ENCODE measurements at places on chromosomes 11 and 22.

DNA sequence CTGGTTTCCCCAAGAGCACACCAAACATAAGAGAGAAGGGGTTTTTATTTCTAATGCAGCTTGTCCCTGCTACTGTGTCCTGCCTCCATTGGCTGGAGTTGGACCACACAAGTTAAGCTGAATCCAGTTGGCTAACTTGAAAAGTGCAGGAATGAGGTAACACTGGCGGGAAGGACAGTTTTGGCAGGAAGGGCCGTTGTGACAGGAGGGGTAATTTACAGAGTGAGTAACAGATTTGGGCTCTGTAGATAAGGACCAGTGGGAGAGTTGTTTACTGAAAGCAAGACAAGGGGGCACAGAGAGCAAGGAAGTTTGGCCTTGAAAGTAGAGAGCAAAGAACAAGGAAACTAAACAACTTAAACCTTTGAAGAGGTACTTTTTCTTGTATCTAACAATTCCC lies 1623.3 kb upstream of the RAG2 start:
- no peak for DNase-seq

GRCh38 chr11:128341280-128342248 lies 245.8 kb downstream of the ETS1 start:
- DNase-seq = no peak

GRCh38 chr11:102184269-102184987 lies 74.2 kb downstream of the YAP1 start:
- DNase-seq = no peak

DNA sequence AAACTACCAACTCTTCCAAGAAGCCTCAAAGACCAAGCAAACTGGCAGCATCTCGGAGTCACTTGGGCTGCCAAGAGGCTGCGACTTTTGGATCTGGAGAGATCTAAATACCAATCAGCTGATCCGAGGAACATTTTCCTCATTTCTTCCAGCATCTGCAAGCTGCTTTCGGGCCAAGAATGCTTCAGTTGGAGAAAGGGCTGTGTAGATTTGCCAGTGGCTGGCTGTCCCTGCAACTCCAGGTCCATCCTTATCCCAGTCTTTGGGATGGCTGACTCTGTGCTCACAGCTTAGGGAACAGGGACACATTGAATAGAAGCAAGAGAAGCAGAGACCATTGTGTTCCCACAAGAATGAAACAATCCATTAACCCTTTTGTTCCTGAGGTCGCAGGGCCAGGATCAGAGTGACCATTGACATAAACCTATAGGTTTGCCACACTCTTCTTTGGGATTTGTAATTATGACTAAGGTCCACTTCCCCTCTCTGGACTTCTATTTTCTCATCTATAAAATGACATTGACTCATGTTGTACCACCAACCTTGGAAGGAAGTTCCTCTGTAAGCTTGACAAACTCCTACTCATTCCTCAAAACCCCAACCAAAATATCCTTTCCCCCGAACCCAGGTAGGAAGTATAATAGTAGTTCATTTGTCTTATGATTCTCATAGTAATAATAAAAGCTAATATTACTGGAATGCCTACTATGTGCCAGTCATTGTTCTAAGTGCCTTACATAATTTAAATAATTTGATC lies 340.8 kb downstream of the MN1 start:
- peak; percentile 80 for DNase-seq

GRCh38 chr11:7690648-7691047 lies 15.6 kb downstream of the OVCH2 start:
- DNase-seq = no peak

DNA sequence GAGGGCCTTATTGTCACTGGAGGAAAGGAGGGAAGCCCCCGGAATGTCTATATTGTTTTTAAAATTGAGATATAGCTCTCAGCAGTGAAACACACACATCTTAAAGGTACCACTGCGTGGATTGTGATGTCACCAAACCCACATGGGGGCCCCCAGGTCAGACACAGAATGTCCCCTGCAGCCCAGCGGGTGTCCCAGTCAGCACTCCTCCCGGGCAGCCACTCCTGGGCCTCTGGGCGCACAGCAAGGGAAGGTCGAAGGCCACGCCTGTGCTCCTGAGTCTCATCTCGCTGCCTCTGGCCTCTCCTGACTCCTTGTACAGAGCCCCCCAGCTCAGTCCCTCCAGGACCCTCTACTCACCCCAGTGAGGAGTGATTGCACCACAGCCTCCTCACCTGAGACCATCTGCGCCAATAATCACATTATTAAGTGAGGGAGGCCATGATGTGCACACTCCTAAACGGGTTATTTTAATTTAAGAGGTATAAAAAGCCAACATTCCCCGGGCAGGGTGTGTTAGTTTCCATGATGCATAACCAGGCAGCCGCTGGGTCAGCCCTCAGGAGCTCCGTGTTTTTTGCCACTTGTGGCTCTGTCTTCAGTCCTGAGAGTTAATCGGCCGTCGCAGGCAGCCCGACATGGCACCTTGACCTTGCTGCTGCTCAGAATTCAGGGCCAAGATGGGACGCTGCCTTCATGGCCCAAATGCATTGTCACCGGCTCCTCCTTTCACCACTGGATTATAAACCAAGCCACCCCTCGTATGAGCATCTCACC lies 1089.3 kb downstream of the BRD1 start:
- DNase-seq = no peak

DNA sequence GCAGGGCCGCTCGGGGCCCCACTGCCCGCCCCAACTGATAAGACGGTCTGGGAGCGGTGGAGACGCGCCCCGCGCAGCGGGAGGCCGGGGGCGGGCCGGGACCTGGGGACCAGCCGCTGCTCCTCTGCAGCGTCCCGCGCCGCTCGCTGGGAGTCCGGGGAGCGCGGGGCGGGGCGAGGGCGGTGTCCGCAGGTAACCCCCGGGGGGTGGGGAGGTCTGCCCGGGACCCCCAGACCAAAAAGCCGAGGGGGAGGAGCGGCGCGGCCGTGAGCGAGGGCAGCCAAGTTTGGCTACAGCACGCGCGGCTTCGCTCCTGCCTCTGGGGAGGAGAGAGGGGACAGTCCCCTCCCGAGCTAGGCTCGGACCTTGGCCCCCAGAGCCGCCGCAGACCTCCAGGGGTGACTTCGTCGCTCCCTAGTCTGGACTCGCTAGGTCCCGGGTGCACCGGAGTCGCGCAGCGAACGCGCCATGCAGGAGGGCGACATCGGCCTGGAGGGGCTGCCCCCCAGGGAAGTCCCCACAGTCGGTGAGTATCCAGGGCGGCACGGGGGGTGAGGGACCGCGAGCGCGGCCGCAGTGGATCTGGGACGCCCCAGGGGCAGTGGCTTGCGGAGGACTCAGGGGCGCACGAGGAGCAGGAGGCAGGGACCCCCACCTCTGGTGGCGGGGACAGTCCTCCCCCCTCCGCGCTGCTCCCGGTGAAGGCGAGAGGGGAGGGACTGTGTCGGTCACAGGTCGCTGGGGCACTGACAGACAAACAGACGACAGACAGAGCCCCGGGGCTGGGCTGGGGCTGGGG lies 92.3 kb upstream of the ANO1 start:
- DNase-seq = no peak

GRCh38 chr11:133215596-133216230 lies 316.6 kb downstream of the OPCML start:
- peak; percentile 1 for DNase-seq

GRCh38 chr11:3894128-3894731 lies 38.8 kb downstream of the STIM1 start:
- no peak for DNase-seq

GRCh38 chr22:19127329-19128008 lies 3.6 kb upstream of the TSSK2 start:
- no peak for DNase-seq

GRCh38 chr11:119108146-119108856 lies 1.2 kb downstream of the C2CD2L start:
- DNase-seq = no peak

- no peak for DNase-seq
These were observed 847.3 kb downstream of the JRKL start for GRCh38 chr11:97237151-97237550.

DNA sequence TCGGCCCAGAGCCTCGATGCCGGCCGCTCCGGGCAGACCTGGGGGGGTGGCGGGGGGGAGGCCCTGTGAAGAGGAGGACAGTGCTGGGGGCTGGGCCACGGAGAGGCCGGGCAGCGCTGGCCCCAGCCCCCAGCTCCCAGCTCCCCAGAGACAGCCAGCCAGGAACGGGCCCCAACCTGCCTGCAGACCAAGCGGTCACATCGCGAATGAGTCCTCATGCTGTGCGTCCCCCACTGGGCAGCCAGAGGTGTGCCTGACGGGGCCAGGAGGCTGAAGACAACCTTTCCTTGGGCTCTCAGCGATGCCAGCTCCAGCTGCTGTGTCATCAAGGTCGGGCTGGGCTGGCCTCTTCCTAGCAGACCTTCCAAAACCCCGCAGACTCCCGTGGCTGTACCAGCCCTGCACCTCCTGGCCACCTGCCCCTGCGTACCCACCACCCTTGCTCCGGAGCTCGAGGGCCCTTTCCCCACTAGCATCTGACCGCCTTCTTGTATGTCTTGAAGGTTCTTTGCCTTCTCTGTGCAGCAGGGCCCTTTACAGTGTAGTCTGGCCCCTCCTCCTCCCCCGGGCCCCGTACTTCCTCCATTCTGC lies 88.4 kb downstream of the CDKN1C start:
- peak; percentile 47 for DNase-seq

- DNase-seq = no peak
These were observed 20.2 kb upstream of the SEPTIN5 start for GRCh38 chr22:19693981-19694670.

DNA sequence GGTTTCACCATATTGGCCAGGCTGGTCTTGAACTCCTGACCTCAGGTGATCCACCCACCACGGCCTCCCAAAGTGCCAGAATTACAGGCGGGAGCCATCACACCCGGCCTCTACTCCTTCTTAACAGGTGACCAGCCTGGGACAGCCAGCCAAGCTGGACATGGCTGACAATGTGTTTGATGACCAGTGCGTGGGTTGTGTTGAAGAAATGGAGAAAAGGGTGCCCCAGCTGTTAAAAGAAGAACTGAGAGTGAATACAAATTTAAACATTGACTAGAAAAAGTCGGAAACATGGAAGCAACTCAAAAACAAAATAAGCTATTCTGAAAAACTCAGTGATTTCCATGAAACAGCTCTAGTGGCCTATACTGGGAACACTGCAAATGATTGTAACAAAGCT lies 86.5 kb upstream of the CLPB start:
- DNase-seq = no peak

DNA sequence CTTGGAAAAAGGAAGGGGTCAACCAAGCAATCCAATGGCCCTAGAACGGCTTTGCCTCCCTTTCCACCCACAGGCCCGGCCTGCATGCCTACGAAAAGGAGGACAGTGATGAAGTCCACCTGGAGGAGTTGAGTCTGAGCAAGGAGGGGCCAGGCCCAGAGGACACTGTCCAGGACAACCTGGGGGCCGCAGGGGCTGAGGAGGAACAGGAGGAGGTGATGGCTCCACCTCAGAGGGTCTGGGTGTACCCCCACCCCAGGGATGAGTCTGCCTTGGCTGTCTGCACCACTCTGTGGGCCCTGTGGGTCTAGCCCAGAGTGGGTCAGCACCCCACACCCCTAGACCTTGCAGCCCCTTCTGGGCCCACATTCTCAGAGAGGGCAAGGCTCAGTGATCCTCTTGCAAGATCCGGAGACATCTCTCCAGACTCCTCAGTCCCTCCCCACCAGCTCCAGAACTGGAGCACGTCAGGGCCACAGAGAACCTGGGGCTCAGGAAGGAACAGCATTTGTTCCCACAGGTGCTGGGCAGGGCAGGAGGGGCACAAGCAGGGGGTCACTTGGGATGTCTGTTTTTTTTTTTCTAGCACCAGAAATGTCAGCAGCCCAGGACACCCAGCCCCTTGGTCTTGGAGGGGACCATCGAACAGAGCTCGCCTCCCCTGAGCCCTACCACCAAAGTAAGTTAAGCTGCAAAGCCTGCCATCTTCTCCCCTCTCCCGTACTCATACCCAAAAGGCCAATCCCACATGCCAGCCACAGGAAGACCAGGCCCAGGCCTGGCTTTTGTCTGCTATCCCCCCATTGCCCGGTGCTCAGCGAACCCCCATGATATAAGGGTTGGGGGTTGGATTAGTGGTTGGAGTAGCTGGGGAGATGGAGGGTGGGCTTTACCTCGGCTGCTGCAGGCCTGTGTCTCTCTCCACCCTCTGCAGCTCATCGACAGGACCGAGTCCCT lies 8.1 kb downstream of the PRR33 start:
- DNase-seq = no peak

DNA sequence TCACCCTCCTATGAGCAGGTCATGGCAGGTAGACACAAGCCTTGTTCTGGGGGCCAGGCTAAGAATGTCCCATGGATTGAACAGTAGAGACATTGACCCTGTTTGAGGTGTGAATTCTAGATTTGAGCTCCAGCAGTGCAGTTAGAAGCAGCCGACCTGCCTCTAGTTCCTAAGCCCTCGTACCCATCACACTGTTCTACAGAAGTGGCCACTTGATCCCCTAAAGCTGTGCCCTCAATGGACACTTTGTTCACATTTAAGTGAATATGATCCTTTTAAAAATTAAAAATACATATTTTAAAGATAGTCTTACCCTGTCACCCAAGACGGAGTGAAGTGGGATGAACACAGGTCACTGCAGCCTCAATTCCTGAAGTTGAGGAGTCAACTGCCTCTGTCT lies 122.0 kb downstream of the MED15 start:
- no peak for DNase-seq

DNA sequence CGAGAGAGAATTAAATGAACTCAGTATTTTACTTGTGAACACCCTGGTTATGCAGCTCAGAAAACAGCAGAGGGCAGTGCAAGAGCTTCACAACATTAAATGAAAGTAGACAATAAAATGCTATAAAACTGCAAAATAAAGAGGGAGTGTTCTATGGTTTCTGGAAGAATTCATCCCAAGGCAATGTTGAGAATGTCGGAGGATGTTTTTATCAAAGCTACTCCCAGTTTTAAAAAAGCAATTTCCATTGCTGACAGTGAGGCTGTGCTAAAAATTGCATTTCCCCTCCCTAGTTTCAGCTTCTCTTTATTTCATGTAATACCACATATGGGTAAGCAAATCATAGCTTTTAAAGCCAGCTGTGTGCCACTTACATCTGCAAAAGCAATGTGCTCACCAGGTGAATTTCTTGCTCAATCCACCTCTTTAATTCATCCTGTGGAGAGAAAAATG lies 296.8 kb downstream of the RAB38 start:
- DNase-seq = no peak

DNA sequence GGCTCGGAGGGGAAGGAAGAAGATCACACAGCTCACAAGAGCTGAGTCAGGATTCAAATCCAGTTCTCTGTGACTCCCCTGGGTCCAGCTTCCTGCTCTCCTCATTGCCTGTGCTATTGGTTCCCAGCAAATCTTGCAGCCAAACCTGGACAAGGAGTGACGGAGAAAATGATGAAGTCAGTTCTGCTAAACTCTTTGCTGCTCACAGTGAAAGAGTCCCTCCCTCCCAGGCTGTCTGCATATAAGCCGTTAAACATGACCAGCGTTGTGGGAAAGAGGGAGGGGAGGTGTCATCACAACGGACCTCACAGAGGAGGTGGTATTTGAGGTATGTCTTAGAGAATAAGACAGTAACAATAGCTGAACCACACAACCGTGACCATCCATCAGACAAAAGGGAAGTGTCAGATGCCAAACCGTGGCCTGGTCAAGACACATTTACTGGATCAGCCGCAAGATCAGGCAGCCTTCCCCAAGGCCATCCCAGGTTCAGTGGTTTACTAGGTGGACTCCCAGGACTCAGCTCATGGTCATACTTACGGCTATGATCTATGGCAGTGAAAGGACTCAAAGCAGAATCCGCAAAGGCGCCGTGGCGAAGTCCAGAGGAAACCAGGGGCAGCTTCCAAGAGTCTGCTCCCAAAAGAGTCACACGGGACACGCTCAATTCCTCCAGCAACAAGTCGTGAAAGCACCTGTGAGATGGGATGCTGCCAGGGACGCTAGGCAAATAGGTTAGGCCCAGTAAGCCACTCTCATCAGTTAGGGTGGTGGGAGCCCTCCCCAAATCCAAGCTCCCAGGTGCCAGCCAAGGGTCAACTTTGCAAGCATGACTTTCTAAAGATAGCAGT lies 2.8 kb upstream of the CYTH4 start:
- DNase-seq = no peak
